ENCODE measurements at places on chromosomes 16 and 17. TPM values are rescaled to one million over a fixed set of nuclear protein-coding genes. Genes with fewer than 3 reads are reported as not detected.

HID1 gene
- 13.7 TPM for total RNA-seq

DNA sequence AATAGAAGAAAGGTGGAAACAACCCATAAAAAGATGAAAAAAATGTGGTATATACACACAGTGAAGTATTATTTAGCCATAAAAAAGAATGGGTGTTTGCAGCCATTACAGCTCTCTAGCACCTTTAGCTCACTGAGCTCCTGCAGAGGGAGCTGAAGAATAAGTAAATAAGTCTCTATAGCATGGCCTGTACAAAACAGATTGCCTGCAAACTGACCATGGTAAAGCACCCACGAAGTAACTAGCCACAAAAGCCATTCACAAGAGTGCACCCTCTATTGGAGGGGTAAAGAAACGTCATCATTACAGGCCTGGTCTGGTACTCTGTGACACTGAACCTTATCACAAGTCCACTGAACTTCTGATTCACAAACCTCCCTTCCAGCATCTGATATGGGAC, 76.3 kb downstream of the USP32 start:
- no peak for DNase-seq

DNA sequence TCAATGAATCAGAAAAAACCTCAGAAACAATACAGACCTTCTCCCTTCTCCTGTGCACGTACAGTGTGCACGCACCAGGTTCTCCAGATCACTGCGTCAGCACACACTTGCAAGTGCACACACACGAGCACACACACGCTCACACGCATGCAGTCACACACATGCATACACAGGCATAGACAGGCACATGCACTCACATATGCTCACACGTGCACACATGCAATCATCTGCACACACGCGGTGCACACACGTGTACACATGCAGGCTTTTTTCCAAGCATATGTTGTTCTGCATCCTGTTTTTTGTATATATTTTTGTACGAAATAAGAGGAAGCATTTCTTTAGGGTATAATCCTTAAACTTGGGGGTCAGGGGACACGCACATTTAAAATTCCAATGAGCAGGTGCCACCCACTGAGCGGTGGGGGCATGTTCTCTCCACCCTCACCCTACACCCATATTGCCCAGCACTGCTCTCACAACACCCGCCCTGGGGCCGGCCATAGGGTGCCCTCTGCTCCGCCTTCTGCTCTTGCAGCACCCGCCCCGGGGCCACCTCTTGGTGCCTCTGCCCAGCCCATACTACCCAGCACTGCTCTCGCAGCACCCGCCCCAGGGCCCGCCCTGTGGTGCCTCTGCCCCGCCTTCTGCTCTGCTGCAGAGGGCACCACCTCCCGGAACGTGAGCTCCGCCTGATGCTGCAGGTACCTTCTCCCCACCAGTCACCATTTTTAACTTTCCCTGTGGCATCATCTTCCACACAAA, 20.9 kb downstream of the KLHDC4 start:
- DNase-seq, result no peak

DNA sequence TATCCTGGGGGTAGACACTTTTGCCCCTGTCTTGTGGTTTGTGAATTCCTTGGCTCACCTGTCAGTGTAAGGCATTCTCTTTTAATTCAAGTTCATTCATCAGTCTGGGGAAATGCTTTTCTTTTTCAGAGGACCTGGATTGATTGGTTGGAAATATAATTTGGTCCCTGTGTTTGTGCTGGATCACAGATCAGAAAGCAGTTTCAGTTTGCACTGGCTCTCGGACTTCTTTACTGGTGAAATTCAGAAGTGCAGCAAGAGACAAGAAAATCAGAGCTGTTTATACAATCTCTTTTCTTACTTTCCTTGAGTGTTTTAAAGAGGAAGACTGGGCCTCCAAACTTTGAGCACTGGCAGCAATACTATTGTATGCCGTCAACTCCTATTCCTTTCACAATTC, 161.8 kb upstream of the KCNJ16 start:
- DNase-seq, result no peak

SEPTIN1 gene
- under 0.01 TPM for total RNA-seq

PDIA2 gene
- 6.4 TPM for total RNA-seq

- DNase-seq, result peak; percentile 10
Measured at GRCh38 chr17:68435876-68436842, 21.1 kb downstream of the WIPI1 start.

DNA sequence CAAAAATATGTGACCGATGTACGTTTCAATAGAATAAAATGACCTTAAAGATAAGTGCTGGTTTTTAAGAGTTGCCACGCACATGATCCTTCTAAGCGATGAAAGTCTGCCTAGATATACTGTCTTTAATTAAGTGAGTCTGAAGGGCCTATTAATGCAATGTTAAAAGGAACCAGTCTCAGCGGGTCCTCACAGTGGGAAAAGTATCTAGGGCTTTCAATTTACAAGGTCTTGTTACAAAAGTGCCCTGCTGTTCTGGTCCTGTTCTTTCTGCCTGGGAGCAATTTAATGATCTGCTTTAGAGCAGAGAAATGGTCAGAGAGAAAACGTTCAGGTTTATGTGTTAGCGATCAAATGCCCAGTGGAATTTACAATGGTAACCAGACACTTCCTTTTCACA, 864.0 kb downstream of the KCNJ2 start:
- no peak for DNase-seq

GRCh38 chr16:67719778-67720144, 645 bp upstream of the GFOD2 start:
- DNase-seq, result peak; percentile 39

DNA sequence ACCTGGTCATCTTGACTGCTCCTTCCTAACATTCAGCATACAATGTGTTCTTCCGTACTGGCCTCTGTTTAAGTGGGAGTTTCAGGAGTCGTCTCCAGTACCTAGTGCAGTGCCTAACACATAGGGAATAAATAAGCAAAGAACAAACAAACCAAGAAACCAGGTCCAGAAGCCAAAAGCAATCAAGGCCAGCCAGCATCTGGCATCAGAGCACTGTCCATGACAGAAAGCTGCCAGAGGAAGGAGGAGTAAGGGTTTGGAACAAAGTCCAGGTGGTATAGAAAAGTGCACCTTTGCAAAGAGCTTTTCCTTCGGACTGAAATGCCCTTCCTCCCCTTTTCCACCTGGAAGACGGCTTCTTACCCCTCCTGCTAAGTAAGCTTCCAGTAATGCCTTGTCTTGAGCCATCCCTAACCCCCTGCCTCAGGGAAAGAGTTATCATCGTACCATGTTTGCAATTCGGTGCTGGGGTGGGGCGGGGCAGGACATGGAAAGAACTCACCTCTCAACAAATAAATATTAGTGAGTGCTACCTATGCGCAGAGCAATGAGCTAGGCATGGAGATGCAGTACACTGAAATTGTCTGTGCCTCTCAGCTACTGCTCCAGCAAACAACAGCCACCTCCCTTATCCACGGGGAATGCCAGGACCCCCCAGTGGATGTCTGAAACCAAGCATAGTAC, 47.6 kb downstream of the C17orf67 start:
- no peak for DNase-seq

GRCh38 chr17:35890774-35891155, 10.6 kb upstream of the CCL5 start:
- no peak for DNase-seq

GRCh38 chr16:14071576-14072271, 605 bp downstream of the MRTFB start:
- no peak for DNase-seq

ANKRD40CL gene
- total RNA-seq, result not detected

- DNase-seq, result no peak
Measured at GRCh38 chr16:24815021-24815420, 30.7 kb upstream of the SLC5A11 start.

GRCh38 chr17:56350592-56350991, 197.3 kb downstream of the ANKFN1 start:
- DNase-seq, result no peak

UMOD gene
- not detected for total RNA-seq

GRCh38 chr16:58393138-58393504, 850 bp downstream of the GINS3 start:
- DNase-seq, result no peak

GRCh38 chr16:84178146-84178765, 8.6 kb downstream of the TAF1C start:
- DNase-seq, result no peak

DNA sequence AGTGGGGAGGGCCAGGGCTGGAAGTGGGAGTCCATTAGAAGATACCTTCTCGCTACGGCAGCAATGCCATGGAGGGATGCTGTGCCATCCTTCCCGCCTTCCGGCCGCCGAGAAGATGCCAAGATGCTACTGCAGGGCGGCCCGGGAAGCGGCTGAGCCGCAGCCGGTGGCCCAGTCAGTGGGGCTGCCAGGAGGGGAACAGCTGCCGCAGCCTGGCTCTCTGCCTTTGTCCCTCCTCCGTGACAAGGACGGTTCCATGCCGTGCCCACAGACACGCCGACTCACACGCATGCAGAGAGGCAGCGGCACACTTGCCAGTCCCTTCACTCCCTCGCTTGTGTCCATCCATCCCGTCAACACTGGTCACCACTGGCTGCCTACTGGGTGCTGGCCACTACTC, 20.2 kb upstream of the NCBP3 start:
- DNase-seq, result peak; percentile 73

DNA sequence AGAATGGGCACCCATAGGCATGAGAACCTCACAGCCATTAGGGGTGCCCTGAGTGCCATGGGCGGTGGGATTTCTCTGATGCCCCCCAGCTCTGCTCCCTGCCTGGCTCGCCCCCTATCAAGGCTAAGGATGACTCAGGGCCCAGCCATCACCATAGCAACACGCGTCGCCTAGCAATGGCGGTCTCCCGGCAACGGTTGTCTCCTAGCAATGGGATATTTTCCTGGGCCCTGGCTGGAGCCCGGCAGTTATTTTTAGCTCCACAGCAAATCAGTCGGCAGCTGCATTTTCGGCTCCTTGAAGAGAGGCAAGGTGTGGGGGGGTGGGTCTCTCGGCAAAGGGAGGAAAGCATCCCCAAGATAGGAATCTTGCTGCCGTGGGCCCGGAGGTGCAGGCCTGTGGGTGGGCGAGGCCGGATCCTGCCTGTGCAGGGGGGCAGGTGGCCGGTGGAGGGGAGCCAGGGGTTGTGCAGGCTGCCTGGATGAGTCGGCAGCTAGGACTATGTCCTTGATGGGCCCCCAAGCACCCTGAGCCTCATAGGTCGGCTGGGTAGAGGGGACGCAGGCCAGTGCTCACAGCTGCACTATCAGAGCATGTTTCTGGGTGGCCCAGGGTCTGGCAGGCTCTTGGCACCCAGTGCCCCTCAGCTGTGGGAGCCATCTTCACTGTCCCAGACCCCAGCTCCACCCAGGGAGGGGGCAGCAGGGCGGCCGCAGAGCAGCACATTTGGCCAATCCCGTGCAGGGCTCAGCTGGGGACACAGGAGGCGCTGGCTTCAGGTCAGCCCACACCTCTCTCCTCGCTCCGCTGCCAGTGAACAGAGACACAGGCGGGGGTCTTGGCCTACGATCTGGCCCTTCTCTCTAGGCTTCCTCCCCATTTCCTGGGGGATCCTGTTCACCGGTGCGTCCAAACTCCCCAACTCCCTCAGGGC, 4.2 kb upstream of the FBXL16 start:
- peak; percentile 90 for DNase-seq

- DNase-seq, result no peak
Measured at GRCh38 chr17:17924131-17924856, 47.9 kb downstream of the TOM1L2 start.

DNA sequence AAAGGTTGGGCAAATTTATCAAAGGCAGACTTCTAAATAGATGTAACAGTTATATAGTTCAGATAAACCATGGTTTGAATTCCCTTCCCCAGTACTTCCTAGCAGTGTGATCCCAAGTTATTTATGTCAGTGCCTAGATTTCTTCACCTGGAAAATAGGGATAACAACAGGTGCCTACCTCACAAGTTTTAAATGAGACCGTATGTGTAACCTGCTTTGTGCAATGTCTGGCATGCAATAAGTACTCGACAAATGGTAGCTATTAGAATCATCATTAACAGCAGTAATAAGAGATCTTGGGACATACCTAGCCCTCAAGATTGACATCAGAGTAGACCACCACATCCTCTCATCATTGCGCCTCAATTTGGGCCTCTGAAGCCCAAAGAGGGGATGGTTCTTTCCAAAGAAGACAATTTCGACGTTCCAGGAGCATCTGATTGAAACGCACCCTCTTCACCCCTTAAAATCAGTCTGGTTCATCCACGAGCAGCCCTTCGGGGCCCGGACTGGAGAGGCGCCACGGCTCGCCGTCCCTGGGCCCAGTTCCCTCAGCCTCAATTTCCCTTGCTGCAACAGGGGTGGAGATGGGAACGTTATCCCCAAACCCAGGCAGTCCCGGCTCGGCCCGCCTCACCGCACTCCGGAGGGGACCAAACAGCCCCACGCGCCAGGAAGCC, 541 bp downstream of the ACACA start:
- DNase-seq, result no peak
